ENCODE measurements at places on chromosomes 5 and 9.

- no peak for DNase-seq
Measured at GRCh38 chr5:102666164-102666946, 88.8 kb upstream of the PAM start.

- no peak for DNase-seq
Measured at GRCh38 chr5:168553377-168554130, 24.4 kb downstream of the FBLL1 start.

- DNase-seq = no peak
Measured at GRCh38 chr5:139422307-139422893, 16.9 kb downstream of the DNAJC18 start.

GRCh38 chr5:96785326-96786109 is 22.2 kb downstream of the ERAP1 start:
- DNase-seq = no peak

DNA sequence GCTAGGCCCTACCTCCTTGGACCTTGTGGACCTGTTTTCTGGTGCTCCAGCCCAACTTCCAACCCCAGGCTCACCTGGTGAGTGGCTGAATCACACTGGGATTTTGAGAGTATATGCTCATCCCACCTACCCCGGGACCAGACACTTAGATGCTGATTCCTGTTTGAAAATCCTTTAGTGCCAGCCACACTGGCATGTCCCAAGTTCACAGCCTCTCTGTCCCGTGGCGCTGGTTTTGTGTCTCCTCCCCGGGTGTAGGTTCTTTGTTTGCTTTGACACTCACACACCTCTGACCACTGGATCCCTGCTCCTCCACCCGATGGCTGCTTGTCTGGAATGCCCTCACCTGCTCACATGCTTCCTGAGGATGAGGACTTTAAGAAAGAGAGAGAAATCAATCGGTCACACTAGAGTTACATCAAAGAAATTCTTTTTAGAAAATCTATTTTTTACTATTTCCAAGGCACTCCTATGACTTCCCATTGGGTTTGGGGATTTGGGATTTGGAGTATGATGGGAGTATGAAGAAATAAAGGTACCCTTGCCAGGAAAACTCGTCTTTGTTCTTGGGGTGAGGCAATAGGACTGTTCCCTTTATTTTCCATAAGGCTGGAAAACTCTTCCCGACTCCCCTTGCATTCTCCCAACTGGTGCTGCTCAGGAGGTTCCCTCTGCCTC is 7.3 kb upstream of the SLC25A48 start:
- no peak for DNase-seq

DNA sequence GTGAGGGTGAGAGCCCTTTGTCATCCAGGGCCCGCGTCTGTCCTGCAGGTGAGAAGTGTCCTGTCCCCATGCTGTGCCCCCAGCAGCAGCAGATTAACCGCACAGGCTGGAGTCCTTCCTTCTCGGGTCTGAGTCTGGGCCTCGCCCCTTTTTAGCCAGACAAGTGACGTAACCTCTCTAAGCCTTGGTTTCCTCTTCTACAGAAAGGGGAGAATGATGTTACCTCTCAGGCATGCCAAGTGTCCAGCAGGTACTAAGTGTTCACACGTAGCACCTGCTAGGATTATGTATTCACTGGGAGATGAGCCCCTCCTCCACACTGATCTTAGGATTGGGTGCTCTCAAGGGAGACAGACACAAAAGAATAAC is 6.9 kb downstream of the NEURL1B start:
- DNase-seq = no peak

DNA sequence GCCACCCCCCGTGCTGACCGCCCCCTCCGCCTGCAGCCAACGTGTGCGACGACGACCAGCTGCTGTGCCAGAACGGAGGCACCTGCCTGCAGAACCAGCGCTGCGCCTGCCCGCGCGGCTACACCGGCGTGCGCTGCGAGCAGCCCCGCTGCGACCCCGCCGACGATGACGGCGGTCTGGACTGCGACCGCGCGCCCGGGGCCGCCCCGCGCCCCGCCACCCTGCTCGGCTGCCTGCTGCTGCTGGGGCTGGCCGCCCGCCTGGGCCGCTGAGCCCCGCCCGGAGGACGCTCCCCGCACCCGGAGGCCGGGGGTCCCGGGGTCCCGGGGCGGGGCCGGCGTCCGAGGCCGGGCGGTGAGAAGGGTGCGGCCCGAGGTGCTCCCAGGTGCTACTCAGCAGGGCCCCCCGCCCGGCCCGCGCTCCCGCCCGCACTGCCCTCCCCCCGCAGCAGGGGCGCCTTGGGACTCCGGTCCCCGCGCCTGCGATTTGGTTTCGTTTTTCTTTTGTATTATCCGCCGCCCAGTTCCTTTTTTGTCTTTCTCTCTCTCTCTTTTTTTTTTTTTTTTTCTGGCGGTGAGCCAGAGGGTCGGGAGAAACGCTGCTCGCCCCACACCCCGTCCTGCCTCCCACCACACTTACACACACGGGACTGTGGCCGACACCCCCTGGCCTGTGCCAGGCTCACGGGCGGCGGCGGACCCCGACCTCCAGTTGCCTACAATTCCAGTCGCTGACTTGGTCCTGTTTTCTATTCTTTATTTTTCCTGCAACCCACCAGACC is 80.2 kb downstream of the NTNG2 start:
- DNase-seq = no peak

DNA sequence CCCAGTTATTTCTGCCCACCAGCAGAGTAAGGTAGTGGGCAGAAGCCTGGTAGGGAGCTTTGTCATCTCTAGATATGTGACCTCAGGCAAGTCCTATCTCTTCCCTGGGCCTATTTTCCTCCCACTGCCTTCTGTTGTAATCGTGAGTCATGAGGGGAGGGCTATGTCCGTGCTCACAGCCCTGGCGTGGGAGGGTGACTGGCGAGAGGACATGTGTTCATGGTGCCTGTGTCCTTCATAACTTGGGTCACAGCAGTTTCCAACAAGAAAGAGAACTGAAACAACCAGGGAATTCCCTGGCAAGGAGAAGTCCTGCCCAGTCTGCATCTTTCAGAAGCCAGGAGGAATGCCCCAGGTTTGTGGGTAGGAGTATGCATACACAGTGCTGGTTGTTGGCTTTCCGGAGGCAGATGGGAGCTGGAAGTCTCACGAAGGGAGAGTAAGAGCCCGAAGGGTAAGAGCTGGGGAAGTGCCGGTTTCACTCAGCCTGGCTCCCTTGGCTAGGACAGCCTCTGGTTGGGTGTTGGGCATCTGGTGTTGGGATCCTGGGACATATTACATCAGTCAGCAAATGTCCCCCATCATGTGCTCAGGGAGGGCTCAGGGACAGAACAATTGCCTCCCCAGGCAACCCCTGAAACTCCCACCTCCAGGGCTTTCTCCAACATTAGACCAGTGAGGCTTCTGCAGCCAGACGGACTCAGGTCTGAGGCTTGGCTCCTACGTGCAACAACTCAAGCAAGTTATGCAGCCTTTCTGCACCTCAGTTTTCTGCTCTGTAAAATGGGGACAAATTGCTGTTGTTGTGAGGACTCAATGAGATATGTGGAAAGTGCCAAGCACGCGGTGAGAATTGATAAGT is 4.3 kb upstream of the TIFAB start:
- DNase-seq = no peak

DNA sequence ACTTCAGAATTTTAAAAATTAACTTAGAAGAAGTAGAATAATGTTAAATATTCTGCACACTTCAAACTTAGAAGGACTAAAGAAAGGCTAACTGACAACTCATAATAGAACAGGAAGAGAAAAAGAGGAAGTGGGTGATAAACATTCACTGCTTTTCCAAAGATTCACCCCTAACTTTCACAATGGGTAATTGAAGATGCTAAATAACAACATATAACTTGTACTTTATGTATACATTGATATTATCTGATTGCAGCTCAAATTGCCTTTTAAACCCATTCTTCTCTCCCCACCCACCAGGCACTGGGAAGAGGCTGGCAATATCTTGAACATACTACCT is 376.6 kb downstream of the EFNA5 start:
- no peak for DNase-seq

DNA sequence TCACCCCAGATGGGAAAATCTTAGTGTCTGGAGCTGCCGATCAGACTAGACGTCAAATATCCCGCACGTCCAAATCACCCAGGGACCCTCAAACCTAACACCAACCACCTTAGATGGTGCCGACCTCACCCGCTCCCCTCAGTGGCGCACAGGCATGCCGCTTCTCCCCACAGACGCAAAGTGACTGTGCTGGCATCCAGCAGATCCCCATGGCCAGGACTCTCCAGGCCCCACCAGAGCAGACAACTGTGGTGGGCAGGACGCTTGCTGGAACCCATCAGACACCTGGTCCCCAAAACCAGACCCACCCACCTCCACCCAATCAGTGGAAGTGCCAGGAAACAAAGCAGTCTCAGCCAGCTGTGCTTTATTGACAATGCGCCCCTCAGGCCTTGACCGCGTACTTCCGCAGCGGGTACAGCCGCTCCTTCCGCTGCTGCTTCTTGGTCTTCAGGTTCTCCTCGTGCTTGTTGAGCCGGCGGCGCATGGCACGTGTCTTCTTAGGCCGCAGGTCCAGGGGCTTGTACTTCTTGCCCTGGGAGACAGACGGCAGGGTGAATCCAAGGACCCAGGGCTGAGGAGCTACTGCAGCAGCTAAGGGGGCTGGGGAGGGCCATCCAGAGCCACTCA is 4.1 kb downstream of the RPL35 start:
- DNase-seq = no peak

- DNase-seq = no peak
Measured at GRCh38 chr5:142748568-142749249, 21.5 kb upstream of the ARHGAP26 start.

DNA sequence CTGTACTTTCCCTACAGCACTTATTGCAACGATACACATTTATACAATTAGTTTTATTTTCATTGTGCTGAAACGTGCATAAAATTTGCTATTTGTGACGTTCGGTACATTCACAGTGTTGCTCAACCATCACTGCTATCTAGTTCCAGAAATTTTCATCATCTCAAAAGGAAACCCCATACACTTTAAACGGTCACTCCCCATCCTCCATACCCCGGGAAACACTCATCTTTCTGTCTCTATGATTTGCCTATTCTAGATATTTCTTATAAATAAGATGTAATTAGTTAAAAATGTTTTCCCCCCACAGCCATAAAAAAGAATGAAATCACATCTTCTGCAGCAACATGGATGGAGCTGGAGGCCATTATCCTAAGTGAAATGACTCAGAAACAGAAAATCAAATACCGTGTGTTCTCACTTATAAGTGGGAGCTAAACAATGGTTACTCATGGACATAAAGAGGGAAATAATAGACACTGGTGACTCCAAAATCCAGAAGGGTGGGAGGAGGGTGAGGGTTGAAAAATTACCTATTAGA is 40.2 kb upstream of the TEX48 start:
- no peak for DNase-seq

GRCh38 chr5:177141496-177141895 is 7.9 kb downstream of the NSD1 start:
- no peak for DNase-seq

- no peak for DNase-seq
Measured at GRCh38 chr5:170307575-170308465, 10.2 kb upstream of the LCP2 start.

GRCh38 chr9:115976781-115977180 is 176.8 kb upstream of the PAPPA start:
- no peak for DNase-seq

GRCh38 chr9:27368316-27368985 is 71.5 kb upstream of the EQTN start:
- no peak for DNase-seq

- no peak for DNase-seq
Measured at GRCh38 chr9:8845808-8846207, 1046.2 kb upstream of the DMAC1 start.

DNA sequence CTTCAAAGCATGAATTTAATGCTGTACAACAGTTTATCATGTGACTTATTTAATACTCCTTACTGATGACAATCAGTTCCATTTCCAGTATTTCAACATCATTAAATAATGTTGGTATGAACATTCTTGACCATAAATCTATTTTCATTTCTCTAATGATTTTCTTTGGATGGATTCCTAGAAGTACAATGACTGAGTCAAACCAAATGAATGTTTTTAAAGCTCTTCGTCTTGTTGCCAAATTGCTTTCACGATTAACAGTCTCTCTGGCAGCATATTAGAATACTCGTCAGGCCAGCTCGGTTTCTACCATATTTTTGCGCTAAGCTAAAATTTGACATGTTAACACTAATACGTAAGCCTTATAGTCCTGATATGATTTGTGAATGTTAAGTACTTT is 197.0 kb downstream of the TRPM3 start:
- DNase-seq = no peak

DNA sequence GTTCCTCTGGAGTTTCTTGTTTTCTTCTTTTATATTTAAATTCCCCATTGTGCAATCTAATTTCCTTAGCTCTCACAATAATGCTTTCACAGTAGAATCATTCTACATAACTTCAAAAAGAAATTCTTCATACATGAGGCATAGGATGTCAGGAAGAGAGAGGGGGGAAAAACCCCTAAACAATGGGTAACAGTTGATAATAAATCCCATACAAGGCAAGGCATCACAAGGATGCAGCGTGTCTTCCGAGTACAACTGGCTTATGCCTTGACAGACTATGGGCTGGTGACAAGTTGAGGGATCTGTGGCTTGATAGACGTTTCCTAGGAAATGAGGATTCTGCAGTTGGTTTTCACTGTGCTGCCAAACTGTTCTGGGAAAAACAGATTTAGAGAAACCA is 247.4 kb downstream of the ARL15 start:
- DNase-seq = no peak

DNA sequence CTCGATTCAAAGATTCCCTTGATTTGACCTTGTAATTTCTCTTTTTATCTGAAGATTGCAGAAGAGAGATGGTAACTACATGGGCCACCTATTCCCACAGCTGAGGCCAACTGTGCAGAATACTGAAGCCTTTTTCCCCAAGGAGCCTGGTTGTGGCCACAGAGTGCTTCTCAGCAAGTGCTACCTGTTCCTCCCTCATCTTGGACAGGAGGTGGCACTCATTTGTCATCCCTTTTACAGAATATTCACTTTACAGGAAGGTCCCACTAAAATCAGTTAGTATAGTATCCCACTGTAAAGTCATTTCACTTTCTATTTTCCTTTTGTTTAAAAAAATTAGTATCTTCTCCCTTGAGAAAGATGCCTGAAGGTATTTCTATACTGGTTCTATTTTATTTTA is 346.4 kb downstream of the ARL15 start:
- no peak for DNase-seq

- no peak for DNase-seq
Measured at GRCh38 chr5:546376-546908, 22.2 kb upstream of the SLC9A3 start.

DNA sequence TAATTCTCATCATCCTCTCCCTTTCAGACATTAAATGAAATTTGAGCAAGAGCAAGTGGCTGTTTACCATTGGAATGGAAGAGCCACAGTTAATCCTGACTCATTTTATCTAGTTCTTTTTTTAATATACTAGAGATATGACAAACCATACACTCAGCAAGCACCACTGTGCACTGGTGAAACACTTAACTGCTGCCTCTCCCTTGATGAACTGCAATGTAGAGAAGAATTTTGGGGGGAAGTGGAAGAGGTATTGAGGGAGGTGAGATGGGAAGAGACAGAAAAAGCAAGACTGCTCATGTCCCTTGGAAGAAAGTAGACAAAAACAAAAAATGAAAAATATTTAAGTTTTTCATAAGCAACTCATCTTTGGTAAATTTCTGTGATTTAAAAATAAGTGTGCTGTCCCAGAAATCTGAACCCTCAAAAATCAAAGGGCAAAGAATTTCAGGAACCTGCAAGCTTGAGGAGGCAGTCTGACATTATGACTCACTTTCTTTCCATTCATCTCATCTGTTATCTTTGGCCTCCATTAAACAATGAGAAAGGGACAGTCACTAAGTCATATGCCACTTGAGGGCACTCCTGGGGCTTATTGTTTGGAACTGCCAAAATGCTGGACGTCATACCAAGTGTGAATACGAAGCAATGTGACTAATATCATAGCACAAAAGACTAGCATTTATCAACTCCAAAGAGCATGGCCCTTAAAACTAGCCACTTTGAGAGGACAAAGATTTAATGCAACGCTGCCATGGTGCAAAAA is 566.8 kb upstream of the DMAC1 start:
- no peak for DNase-seq
